ENCODE measurements at places on chromosomes 7 and 10.
A peak's percentile ranks its signal among the peaks of the same experiment; 100 is the strongest.

- DNase-seq, result no peak
These were observed 1.8 kb upstream of the STEAP2 start for GRCh38 chr7:90209776-90210175.

- DNase-seq, result no peak
These were observed 111.8 kb upstream of the ANKRD1 start for GRCh38 chr10:91032611-91033206.

DNA sequence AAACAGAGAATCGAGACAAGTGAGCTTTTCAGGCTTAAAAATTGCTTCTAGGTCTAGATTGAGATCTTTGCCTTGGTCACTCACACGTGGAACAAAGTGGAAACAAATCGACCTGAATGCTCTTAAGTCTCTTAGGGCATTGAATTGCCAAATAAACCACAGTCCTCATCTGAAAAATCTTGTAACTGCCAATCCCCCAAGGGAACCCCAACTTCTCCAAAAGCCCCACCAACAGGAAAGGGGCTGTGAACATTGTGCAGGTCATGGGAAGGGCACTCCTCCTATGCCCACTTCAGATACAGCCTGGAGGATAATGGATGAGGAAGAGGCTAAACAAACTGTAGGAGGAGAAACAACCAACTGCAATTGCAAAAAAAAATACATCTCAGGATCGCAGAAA, 91.3 kb downstream of the DGKI start:
- no peak for DNase-seq

- no peak for DNase-seq
These were observed 271.3 kb downstream of the TYW1 start for GRCh38 chr7:67267914-67268313.

GRCh38 chr7:146022776-146023175, 93.8 kb upstream of the CNTNAP2 start:
- no peak for DNase-seq

GRCh38 chr7:133682364-133683181, 429.7 kb downstream of the EXOC4 start:
- no peak for DNase-seq

DNA sequence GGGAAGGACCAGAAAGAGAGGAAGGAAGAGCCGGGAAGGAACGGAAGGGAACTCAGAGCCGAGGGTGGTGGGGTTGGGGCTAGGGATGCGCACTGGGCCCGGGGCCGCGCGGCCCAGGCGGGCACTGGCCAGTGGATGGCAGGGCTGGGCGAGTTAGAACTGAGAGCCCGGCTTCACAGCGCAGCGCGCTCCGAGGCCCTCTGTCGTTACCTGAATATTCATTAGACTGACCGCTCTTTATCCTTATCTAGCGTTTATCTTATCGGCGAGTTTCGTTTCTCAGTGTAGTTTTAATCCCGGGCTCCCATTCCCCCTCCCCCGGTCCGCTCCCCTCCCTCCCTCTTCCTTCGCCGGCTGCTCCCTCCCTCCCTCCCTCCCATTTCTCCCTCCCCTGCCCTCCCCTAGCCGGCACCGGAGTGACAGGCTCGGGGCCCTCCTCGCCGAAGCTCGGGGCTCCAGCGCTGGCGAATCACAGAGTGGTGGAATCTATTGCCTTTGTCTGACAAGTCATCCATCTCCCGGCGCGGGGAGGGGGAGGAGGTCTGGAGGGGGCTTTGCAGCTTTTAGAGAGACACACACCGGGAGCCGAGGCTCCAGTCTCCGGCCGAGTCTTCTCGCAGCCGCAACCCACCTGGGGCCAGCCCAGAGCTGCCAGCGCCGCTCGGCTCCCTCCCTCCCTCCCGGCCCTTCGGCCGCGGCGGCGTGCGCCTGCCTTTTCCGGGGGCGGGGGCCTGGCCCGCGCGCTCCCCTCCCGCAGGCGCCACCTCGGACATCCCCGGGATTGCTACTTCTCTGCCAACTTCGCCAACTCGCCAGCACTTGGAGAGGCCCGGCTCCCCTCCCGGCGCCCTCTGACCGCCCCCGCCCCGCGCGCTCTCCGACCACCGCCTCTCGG, at the start of gene PAX2:
PAX2 (plus strand) TSS at position 596 of the 895 bp plus-strand sequence. CDS start 679 bp downstream, outside the sequence.
- DNase-seq, result no peak

DNA sequence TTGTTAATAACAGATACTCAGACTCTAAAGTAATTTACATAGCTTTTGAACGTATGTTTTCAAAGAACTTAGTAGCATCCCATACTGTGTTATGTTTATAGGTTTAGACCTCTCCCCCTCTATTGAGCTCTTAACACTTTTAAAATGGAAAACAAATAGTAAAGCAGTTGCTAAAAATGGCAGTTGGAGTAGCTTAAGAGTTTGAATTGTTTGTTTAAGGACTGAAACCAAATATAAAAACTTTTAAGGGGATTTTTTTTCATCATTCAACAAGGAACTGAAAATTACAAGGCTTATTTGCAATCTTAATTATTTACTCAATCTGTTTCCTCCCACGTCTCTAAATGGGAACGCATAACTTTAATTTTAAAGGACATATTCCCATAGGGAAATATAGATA, 1.6 kb upstream of the SPAG6 start:
- DNase-seq, result no peak

DNA sequence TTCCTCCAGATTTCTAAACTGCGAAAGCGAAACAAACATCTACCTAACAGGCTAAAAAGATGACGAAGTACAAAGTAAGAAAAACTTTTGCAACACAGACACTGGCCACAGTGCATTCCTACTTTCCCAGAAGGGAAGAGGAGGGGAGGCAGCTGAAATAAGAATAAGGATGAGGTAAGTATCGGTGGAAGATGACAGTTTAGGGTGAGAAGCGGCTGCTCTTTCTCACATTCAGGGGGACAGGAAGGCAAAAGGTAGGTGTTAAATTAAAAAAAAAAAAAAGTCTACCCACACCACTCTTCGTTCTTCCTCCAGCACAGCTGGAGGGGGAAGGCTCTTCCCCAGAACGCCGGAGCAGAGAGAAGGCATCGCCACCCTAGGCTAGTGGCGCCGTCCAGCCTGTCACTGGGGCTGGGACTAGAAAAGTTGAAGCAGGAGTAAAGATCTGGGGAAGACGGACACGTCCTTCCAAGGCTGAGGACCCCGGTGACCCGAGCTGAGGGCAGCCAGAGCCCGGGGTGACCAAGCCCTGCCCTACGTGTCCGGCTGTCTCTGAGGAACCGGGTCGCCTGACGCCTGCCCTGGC, 846 bp downstream of the DNAJC1 start:
- no peak for DNase-seq

DNA sequence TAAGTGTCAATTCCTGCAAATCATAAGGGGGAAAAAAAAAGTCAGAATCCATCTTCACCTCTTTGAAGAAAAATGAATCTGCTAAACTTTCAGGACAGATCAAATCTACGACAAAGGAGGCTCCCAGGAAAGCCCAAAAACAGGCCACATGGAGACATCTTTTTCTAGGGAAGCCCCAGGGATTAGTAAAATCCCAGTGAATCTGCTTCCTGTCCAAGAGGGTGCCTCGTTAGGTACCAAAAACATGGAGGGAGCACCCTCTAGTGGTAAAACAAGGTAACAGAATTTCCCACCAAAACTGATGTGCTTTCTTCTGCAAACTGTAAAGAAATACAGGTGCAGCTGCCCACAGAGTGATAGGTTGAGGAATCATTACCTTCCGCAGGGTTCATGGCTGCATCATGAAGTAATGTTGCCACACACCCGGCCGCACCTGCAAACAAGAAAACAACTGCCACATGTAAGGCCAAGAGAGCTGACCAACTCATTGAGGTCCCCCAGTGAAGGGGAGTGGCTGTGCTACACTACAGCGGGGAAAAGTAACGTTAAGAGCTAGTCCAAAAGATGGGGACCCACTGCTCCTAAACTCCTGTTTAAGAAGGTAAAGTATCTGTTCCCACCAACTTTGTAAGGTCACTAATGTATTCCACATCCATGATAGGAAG, 7.9 kb downstream of the SLC25A28 start:
- DNase-seq, result peak; percentile 71

GRCh38 chr10:21069929-21070700, 173.0 kb upstream of the NEBL start:
- no peak for DNase-seq

DNA sequence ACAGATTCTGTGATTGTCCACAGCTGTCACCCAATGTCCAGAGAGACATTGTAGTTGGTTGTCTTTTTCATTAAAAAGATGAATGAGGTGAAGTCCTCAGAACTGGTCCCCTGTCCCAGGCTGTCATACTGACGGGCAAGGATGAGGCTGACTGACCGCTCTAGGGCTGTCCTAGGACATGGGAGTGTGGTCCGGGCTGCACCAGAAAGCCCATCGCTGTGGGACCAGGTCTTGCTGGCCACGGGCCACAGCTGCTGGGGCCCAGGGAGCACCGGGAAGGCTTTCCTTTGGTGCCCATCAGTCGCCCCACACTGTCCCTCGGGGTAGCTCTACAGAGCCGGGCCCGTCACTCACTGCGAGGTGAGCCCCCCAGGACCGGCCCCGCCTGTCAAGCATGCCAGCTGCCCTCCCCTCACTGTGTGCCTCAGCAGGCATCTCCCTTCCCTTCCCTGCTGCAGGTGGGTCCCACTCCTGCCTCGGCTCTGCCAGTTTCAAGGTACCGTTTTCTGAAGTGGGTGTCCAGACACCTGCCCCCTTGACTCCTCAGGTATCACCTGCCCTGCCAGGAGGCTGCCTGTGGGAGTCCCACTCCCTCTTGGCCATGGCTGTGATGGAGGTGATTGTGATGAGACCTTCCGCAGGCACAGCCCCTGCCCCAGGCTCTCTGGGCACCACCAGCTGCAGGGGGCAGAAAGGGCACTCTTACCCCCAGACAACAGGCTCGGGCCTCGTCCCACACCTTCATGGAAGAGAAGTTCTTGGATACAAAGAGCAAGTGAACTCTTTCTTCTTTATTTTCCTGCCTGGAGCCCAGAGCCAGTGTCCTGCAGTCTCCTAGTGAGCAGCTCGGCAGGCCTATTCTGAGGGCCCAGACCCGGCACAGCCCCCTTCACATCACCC, 21.7 kb downstream of the LRRC27 start:
- no peak for DNase-seq

DNA sequence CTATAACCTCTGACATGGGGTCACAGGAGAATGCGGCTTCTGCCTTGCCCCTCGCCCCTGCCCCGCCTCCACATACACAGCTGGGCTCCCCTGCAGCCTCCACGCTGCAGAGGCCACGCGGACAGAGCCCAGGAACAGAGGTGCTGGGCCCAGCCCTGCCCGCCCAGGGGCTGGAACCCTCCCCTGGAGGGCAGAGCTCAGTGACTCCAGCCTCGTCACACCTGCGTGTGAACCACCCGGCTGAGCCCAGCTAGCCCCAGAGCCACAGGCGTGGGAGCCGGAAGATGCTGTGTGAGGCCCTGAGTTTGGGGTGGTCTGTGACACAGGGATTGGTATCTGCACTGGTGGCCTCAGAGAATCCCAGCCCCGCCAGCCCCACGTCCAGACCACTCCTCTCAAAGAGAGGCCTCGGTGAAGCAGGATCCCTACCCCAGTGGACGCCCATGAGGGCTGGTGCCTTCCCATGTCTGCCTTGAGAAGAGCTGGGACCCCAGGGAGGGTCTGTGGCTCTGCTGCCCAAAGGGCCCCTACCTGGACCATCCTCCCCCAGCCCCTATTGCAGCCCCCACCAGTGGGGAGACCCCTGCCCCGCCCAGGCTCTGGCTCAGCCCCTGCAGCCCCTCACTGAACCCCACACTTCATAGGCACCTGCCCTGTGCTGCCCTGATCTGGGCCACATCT, 8.1 kb upstream of the ADAP1 start:
- DNase-seq, result no peak

GRCh38 chr10:84608126-84608525, 279.7 kb downstream of the CCSER2 start:
- no peak for DNase-seq

GRCh38 chr10:75137533-75138438, 26.3 kb downstream of the SAMD8 start:
- DNase-seq, result no peak

DNA sequence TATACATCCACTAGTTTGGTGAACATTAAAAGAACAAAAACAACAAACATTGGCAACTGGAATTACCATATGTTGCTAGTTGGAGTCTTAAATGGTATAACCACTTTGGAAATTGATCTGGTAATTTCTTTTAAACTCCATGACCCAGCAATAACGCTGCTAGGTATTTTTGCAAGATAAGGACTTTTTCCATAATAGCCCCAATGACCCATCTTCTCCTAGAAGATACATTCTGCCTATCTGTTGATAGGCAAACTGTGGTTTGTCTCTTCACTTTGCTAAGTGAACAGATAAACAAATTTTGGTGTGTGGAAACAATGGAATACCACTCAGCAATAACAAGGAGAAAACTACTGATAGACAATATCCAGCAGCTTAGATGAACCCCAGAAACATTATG, 30.6 kb upstream of the MTURN start:
- DNase-seq, result no peak

GRCh38 chr10:63217120-63217605, 84.0 kb downstream of the NRBF2 start:
- no peak for DNase-seq
